Globus pallidus (tissue), 1 donor: ENCODE measurements at places on chromosomes 3 and 15.

- no peak for DNase-seq
Observed at GRCh38 chr3:186525369-186526255, 18.6 kb downstream of the CRYGS start.

DNA sequence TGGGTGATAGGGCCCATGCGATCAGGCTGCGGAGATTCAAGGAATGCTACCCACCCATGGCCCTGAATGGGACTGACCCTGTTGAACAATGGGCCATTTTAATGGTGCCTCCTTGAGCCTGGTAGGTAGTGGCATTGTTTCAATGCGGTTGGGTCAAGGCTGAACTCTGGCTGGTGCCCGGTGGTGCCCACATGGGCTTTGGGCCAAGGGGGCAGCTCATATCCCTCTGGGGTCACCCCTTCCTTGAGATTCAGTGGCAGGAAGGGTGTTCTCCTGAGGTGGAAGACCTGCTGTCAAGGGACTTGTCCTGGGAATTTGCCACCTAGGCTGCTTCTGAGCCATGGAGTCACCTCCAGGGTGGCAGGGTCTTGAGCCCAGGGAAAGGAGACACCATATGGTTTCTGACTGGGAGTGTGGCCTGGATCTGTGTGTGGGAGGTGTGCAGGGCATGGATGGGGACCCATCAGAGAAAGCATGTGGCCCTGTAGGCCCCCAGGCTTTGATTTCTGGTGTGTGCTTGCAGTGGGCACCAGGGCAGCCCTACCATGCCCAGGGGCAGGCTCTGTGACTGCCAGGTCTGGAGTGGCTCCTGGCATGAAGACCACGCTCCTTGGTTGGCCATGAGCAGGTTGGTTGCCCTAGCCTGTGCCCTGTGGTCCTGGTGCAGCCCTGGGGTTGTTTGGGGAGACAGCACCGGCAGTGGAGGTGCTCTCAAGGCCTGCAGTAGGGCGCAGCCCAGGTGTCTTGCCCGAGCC is 199.9 kb downstream of the UBE3A start:
- no peak for DNase-seq

DNA sequence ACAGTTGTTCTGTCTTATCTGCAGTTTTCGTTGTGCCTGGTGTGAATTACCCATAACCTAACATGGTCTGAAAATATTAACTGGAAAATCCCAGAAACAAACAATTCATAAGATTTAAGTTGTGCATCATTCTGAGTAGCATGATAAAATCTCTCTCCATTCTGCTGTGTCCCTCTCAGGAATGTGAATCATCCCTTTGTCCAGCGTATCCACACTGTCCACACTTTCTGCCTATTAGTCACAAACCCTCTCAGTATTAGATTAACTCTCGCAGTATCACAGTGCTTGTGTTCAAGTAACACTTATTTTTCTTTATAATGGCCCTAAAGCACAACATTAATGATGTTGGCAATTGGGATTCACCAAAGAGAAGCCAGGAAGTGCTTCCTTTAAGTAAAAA is 203.2 kb downstream of the CGGBP1 start:
- no peak for DNase-seq

DNA sequence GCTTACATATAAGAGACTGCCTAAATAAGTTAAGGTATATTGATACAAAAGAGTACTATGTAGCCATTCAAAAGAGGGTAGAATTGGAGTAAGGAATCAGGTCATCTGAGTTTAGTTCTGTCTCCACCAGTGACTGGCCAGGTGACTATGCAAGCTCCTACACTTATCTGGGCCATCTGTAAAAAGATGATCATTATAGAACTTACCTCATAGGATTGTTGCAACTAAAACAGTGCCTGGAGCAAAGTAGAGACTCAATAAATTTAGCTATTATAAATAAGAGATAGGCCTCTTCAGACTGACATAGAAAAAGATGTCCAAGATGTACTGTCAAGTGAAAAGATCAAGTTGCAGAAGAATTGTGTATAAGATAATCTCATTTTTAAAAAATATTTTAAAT is 1.7 kb upstream of the ATP8B4 start:
- no peak for DNase-seq
